Thoracic aorta (tissue), 2 donors: ENCODE measurements at places on chromosomes 13 and 19.

- H3K27me3 ChIP-seq, result no peaks in the 10 kb centered on the region
- H3K27ac ChIP-seq, result peak overlapping the region; percentile 1
- no peaks in the 10 kb centered on the region for H3K36me3 ChIP-seq
- no peak overlapping the region for H3K4me3 ChIP-seq
- no peak for DNase-seq
- H3K4me1 ChIP-seq, result peaks cover 11% of the 10 kb centered on the region
Observed at GRCh38 chr13:30806784-30807183, 71.4 kb downstream of the ALOX5AP start.

GRCh38 chr19:34454685-34455084 lies 26.5 kb downstream of the UBA2 start:
- no peak for DNase-seq
- H3K27ac ChIP-seq, result peak overlapping the region; percentile 64
- peaks cover 28% of the 10 kb centered on the region for H3K4me1 ChIP-seq
- H3K27me3 ChIP-seq, result no peaks in the 10 kb centered on the region

- H3K4me3 ChIP-seq, result no peak overlapping the region
- no peak overlapping the region for H3K27ac ChIP-seq
- no peaks in the 10 kb centered on the region for H3K27me3 ChIP-seq
- no peak for DNase-seq
- peaks cover 6% of the 10 kb centered on the region for H3K4me1 ChIP-seq
Observed at GRCh38 chr19:5537870-5538269, 29.9 kb downstream of the TINCR start.

- H3K27me3 ChIP-seq, result no peaks in the 10 kb centered on the region
- no peak overlapping the region for H3K27ac ChIP-seq
- H3K4me1 ChIP-seq, result peaks cover 11% of the 10 kb centered on the region
- no peaks in the 10 kb centered on the region for H3K36me3 ChIP-seq
Observed at GRCh38 chr13:104011505-104012241, 945.5 kb upstream of the SLC10A2 start.

DNA sequence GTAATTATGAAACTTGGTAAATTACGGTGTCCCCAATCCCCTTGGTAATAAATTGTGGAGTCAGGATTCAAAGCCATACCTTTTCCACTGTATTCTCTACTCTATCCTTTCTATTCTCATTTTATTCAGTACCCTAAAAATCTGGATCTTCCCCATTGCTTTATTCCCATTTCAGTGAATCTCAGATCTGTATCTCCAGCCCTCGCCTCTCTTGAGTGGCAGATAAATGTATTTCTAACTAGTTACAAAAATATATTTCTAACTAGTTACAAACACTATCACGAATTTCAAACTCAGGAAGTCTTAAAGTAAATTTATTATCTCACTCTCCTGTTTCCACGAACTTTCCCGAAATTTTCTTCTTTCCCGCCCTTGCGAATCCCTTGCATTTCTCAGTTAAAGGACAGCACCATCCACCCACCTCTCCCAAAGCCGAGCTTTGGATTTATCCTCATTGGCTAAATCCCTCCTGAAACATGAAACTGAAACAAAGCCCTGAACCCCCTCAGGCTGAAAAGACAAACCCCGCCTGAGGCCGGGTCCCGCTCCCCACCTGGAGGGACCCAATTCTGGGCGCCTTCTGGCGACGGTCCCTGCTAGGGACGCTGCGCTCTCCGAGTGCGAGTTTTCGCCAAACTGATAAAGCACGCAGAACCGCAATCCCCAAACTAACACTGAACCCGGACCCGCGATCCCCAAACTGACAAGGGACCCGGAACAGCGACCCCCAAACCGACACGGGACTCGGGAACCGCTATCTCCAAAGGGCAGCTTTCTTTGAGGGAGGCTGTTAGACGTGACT lies 164.3 kb upstream of the PABPC3 start:
- no peaks in the 10 kb centered on the region for H3K36me3 ChIP-seq
- peaks cover 7% of the 10 kb centered on the region for H3K27me3 ChIP-seq
- DNase-seq, result no peak
- H3K4me1 ChIP-seq, result no peaks in the 10 kb centered on the region

GRCh38 chr19:56103027-56103614 lies 18.0 kb downstream of the ZNF787 start:
- peaks cover 11% of the 10 kb centered on the region for H3K4me1 ChIP-seq
- H3K36me3 ChIP-seq, result peaks cover 19% of the 10 kb centered on the region
- H3K4me3 ChIP-seq, result no peak overlapping the region
- no peak for DNase-seq
- no peak overlapping the region for H3K27ac ChIP-seq

- no peak overlapping the region for H3K4me3 ChIP-seq
- no peak overlapping the region for H3K27ac ChIP-seq
- H3K27me3 ChIP-seq, result no peaks in the 10 kb centered on the region
Observed at GRCh38 chr19:11361037-11361770, 6.0 kb downstream of the PLPPR2 start.

DNA sequence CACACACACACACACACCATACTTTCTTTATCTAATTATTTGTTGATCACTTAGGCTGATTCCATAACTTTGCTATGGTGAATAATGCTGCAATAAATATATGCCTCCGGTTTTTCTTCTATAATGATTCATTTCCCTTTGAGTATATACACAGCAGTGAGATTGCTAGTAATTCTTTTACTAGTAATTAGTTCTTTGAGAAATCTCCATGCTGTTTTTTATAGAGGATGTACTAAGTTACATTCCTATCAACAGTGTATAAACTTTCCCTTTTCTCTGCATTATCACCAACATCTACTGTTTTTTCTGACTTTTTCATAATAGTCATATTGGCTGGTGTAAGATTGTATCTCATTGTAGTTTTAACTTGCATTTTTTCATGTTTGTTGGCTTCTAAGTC lies 1405.1 kb downstream of the PCDH9 start:
- no peak overlapping the region for H3K27ac ChIP-seq
- no peaks in the 10 kb centered on the region for H3K4me1 ChIP-seq

DNA sequence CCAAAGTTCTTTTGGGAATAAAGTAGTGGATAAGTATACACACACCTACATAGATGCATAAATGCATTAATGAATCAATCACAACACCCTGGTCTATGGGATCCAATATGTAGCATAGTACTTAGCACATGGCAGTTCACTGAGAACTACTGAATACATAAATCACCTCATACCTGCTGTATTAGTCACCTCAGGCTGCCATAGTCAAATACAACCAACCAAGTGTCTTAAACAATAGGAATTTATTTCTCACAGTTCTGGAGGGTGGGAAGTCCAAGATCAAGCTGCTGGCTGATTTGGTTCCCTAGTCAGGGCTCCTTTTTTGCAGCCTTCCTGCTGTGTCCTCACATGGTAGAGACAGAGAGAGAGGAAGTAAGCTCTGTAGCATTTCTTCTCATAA lies 228.2 kb downstream of the NHLRC3 start:
- DNase-seq, result no peak
- no peaks in the 10 kb centered on the region for H3K4me1 ChIP-seq
- no peaks in the 10 kb centered on the region for H3K27me3 ChIP-seq
- no peak overlapping the region for H3K4me3 ChIP-seq

DNA sequence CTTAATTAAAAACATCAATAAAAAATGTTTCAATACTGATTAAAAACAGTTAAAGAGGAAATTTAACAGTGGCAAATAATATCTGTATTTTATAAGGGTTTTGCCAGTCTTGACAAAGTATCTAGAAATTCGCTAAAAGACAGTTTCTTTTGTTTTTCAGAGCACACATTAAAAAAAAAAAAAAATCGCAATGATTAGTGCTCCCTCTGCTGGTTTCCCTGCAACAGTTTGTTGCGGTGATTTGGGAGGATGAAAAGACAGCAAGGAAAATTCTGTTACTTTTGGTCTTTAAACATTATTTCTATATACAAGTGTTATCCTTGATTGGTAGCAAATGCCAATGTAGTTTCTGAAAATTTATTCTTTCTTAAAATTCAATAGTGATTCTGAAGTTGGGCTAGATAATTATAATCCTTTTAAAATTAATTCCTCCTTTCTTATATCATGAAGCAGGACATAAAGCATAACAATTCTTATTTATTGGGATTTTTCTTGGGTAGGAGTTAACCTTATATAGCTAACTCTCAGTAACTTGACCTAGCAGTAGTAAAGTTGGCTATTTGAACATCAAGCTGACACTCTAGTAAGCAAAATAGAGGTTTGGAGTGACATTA lies 23.1 kb upstream of the SPRY2 start:
- H3K27ac ChIP-seq, result no peak overlapping the region
- no peaks in the 10 kb centered on the region for H3K27me3 ChIP-seq
- DNase-seq, result no peak
- H3K36me3 ChIP-seq, result no peaks in the 10 kb centered on the region

DNA sequence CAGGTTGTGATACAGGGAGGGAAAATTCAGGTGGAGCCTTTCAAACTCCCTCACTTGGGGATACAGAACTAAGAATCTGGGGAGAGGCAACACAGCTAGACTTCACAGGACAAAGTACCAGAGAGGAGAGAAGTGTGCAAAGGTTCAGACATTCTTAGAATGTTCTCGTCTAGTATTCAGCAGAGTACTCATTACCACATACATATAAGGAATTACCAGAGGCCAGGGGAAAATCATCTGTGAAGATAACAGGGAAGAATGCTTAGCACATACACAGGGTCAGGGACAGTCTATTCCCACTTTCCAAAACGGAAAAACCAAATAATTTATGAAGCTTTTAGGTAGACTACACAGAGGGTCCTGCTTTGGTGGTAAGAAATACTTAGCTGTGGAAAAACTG lies 58.1 kb downstream of the TRPC4 start:
- H3K4me3 ChIP-seq, result no peak overlapping the region
- no peaks in the 10 kb centered on the region for H3K4me1 ChIP-seq
- H3K27ac ChIP-seq, result no peak overlapping the region
- H3K27me3 ChIP-seq, result no peaks in the 10 kb centered on the region

DNA sequence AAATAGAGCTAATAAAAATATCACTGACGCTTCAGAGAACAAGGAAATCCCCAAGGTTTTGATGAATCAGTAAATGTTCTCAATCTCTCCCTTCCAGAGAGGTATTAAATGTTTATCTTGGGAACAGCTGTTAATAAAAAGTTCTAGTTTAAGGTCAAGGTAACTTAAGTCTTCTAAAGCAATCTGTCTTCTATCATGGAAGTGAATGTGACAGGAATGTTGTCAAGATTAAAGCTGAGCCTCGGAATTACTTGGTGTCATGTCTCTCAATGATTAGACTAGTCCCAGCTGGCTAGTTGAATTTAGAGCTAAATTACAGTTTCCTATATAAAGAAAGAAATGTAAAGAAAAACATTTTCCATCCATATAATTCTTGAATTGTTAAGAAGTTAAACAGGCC lies 23.4 kb downstream of the ESD start:
- H3K27ac ChIP-seq, result peak overlapping the region; percentile 84
- H3K27me3 ChIP-seq, result no peaks in the 10 kb centered on the region
- H3K4me1 ChIP-seq, result peaks cover 66% of the 10 kb centered on the region
- H3K4me3 ChIP-seq, result no peak overlapping the region

- H3K27ac ChIP-seq, result no peak overlapping the region
- H3K27me3 ChIP-seq, result no peaks in the 10 kb centered on the region
- DNase-seq, result no peak
- H3K36me3 ChIP-seq, result no peaks in the 10 kb centered on the region
Observed at GRCh38 chr13:97630725-97631124, 196.8 kb downstream of the RAP2A start.

GRCh38 chr19:35557539-35558399 lies 5.7 kb downstream of the ATP4A start:
- H3K27me3 ChIP-seq, result no peaks in the 10 kb centered on the region
- H3K27ac ChIP-seq, result no peak overlapping the region
- no peak for DNase-seq

DNA sequence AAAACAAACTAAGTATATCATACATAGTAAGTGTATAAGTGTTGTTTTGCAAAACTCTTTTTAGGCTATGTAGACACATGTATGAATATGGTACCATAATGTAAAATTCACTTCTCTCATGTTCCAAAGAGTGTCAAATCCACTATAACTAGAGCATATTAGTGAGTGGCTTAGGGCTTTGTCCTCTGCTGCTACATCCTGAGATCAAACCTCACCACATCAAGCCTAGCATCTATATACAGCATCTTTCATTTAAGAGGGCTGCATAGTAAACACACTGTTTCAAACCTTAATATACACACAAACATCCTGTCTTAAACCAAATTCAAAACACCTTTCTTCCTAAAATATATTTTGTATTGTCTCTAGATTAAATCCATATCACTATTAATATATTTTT lies 38.7 kb downstream of the ELF1 start:
- H3K4me1 ChIP-seq, result peaks cover 70% of the 10 kb centered on the region
- peak overlapping the region; percentile 57 for H3K4me3 ChIP-seq
- no peaks in the 10 kb centered on the region for H3K27me3 ChIP-seq
- H3K27ac ChIP-seq, result no peak overlapping the region
- no peaks in the 10 kb centered on the region for H3K36me3 ChIP-seq
- DNase-seq, result no peak

DNA sequence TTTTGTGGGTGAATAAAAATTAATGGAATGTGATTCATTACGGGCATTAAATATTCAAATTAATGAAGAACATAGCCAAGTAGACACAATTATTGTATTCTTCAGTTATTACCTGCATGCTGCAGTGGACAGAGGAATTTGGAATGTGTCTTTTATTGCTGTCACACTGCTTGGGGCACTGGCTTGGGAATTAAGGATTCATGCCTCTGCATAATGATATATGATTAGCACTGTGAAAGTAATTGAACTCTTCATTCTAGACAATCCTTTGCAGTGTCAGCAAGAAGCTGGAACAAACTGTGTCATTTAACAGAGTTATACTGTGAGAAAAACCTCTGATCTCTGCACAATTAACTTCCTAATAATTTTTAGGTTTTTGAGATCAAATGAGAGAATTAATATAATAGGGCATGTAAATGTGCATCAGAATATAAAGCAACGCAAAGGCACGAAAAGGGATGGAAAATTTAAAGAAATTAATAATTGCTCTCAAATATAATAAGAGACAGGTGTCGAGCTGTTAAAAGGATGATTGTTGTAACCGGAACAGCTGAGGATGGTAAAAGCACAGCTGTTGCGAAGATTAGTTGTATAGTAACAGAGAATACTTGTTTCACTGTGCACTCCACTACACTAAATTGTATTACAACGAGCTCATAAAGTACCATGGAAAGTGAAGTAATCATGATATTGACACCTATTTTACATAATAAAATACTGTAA lies 235.1 kb upstream of the MIR17HG start:
- no peaks in the 10 kb centered on the region for H3K36me3 ChIP-seq
- H3K27me3 ChIP-seq, result no peaks in the 10 kb centered on the region
- DNase-seq, result no peak
- H3K4me3 ChIP-seq, result no peak overlapping the region
- H3K27ac ChIP-seq, result no peak overlapping the region
- H3K4me1 ChIP-seq, result no peaks in the 10 kb centered on the region

GRCh38 chr19:45827459-45828093 lies 12.5 kb upstream of the RSPH6A start:
- DNase-seq, result no peak
- no peaks in the 10 kb centered on the region for H3K4me1 ChIP-seq
- H3K36me3 ChIP-seq, result peaks cover 90% of the 10 kb centered on the region
- no peaks in the 10 kb centered on the region for H3K27me3 ChIP-seq
- no peak overlapping the region for H3K4me3 ChIP-seq
- no peak overlapping the region for H3K27ac ChIP-seq

- no peak overlapping the region for H3K27ac ChIP-seq
- DNase-seq, result no peak
- no peaks in the 10 kb centered on the region for H3K36me3 ChIP-seq
- peaks cover 7% of the 10 kb centered on the region for H3K4me1 ChIP-seq
Observed at GRCh38 chr19:47446534-47447469, 24.9 kb downstream of the SLC8A2 start.
